ENCODE measurements at places on chromosomes 3 and 15. TPM values are rescaled to one million over a fixed set of nuclear protein-coding genes. Genes with fewer than 3 reads are reported as not detected.

DNA sequence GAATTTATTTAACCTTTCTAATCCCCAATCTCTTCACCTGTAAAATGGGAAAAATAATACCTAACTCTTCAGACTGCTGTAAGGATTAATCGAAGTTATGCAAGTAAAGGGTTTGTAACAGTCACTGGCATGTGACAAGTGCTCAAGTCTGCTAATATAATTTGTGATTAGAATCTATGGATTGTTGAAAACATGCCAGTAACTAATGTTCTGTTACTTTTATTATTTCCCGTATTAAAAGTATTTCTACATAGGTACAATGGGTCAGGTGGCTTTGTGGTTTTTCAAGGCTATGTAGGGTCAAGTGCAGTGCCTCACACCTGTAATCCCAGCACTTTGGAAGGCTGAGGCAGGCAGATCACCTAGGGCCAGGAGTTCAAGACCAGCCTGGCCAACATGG, 29.4 kb downstream of the ULK4 start:
- DNase-seq = no peak

- DNase-seq = peak; percentile 83
Observed at GRCh38 chr15:66027268-66027805, 158.0 kb downstream of the RAB11A start.

GRCh38 chr3:14687360-14687759, 12.4 kb downstream of the C3orf20 start:
- DNase-seq = no peak

DNA sequence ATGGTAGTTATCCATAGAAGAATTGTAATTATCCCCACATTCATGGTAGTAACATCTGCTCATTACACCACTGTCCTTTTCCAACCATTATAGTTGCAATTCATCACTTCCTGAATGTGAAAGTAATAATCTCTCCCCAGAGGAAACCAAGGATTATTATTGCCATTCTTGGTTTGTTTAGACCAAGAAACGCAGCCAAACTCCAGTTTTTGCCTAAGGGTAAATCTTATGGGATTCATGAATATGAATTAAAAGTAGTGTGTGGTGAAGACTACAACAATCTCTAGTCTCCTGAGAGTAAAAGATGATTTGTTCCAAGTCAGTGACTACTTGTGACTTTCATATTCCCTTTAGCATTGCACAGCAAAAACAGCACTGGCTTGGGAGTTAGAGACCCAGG, 45.7 kb upstream of the ABI3BP start:
- no peak for DNase-seq

DNA sequence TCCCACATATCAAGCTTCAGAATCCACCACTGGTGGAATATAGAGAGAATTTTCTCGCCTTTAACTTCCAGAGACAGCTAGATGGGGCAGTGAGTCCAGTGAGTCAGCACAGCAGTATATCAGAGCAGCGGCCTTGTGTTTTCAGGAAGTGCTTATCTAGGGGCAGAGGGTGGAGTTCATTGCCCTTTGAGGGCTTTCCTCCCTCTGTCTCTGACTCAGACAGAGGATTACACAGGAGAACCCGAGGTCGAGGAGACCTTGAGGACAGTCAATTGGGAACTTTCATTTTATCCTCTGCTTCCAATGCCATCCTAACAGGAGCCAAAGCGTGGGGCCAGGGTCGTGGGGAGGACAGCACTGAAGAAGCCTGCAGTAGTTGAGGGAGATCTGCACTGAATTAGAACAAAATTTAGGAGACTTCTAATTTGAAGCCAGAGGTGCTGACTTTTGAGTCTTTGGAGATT, 109.6 kb upstream of the UMPS start:
- peak; percentile 79 for DNase-seq

- DNase-seq = no peak
Observed at GRCh38 chr15:89230277-89230676, 8.9 kb upstream of the RLBP1 start.

DNA sequence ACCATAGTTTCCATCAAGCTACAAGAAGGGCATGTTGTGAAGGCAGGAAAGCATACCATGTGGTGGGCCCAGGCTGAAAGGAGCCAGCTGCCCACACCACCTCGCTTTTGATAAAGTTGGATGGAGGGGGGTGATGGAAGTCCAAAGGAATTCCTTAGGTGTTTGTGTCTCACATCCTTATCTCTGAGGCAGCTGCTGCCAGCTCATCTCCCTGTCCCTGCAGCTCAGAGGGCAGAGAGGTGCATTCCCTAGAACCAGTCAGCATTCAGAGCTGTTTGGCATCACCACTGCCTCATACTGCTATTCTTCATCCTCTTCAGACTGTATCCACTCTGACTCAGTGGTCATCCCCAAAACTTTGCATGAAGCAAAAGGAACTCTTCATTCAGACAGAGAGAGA, 141.5 kb upstream of the BFSP2 start:
- peak; percentile 73 for DNase-seq

DNA sequence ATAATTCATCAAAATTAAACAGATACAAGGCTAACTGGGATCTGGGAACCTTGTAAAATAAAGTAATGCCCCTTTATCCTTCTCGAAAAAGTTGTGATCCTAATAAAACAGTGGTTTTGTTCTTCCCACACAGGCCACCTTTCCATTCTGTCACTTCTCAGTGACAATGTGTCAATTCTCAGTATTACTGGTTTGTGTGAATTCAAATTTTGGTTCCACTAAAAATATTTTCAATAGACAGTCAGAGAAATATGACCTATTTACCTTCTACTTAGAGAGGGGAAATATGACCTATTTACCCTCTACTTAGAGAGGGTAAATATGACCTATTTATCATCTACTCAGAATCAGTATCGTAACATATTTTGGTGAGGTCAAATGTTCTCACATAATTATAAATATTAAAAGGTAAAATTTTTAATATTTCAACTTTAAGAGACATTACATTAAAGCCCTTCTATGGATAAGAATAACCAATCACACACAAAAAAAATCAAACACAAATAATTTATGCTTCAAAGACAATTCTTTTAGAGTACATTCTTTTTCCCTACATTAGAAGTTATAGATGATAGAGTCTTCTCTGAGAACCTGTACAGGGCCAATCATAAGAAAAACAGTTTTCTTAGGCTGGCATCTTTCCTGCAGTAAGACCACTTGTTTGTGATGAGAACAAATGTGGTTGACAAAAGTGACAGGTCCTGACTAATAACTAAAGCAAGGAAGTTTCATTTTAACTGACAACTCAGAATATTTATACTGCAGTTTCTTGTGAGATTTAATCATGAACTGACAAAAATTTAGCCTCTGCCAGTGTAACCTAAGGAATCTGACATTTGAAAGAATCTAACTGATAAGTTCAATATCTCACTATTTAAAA, 323.3 kb downstream of the DIPK2A start:
- no peak for DNase-seq

GRCh38 chr3:37149257-37149656, 25.1 kb downstream of the LRRFIP2 start:
- DNase-seq = no peak

DNA sequence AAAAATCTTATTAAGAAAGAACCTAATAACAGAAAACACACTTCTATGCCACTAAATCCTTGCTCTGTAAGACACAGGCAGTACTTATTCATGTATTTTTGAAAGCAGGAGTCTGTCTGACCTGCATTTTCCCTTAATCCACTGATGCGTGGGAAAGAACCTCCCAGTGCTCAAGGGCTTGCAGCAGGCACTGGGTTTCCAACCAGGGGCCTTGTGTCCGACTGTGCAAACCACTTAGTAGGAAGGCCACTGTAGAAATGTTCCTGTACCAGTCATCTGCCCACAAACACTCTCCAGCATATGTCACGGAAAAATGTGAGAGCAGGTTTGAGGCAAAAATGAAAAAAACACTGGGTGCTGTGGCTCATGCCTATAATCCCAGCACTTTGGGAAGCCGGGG, 12.4 kb downstream of the CXCR6 start:
- DNase-seq = no peak

DNA sequence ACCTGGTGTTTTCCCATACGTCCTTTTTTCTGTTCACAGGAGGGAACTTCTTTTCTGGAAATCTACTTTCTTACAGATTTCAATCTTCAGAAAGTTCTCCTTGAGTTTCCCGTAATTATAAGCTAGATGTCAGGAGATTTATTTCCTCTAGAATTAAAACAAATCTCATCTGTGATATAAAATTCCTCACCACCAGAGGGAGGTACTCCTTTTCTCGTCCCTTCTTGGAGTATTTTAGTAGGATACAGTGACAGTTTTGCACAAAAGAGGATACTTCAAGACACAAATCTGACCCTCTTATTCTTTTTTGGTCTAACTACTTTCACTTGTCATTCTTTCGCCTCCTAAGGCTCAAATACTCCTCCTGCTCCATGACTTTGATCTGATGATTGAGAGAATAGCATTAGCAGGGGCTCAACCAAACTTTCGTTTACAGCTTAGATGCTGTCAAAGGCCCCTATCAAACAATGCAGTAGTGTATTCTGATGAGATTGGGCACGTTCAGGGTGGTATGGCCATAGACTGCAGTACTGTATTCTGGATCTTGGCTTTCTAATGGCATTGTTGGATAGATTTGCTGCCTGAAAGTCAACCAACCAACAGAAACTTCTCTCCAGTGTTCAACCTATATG, 38.0 kb downstream of the TMEM41A start:
- DNase-seq = peak; percentile 37

- DNase-seq = no peak
Observed at GRCh38 chr3:145224886-145225285, 936.1 kb downstream of the PLOD2 start.

GRCh38 chr3:65445573-65446169, 593.0 kb downstream of the MAGI1 start:
- no peak for DNase-seq

- DNase-seq = no peak
Observed at GRCh38 chr3:77381431-77381830, 341.5 kb downstream of the ROBO2 start.

- peak; percentile 36 for DNase-seq
Observed at GRCh38 chr3:48042071-48042760, 26.0 kb upstream of the MAP4 start.

- DNase-seq = no peak
Observed at GRCh38 chr3:46725621-46726314, 8.1 kb upstream of the PRSS50 start.

DNA sequence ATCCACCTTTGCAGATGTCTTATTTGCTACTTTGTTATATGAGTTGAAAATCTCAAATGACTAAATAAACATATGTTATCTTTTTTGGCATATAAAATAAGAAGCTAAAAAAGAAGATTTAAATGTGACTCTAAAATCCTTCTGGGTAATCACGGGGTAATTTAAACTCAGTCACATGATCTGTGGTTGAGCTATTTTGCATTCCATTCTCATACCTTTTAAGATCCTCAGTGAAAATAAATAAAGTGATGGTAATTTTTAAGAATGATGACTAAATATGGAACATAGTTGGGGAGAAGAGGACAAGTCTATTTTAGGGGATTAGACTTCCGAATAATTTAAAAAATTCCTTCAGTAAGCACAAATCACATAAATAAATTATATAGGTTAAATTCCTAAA, 1076.8 kb downstream of the TUSC7 start:
- no peak for DNase-seq

DNA sequence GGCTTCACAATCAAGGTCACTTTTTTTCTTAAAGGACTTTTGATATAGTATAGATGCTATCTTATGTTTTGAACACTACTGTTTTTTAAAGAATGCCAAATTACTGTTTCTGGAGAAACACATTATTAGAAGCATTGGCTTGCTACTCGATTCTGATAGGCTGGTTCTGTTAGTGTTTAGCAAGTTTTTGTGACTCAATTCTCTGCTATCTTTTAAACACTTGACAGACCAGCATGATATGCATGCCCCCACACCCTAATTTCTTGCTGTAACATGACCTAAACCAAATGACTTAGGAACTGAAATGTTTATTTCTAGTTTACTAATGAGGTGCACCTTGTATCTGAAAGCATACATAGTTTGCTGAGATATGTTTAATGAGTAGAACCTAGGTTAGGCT, 5.5 kb upstream of the IL20RB start:
- no peak for DNase-seq

GRCh38 chr3:44962621-44963393, 13.2 kb downstream of the ZDHHC3 start:
- DNase-seq = no peak

- DNase-seq = peak; percentile 70
Observed at GRCh38 chr3:128153156-128154041, at the start of gene EEFSEC. Gene EEFSEC, plus strand, starts transcription at chr3:128153481. Its CDS starts 27 bp downstream, at chr3:128153508.

DNA sequence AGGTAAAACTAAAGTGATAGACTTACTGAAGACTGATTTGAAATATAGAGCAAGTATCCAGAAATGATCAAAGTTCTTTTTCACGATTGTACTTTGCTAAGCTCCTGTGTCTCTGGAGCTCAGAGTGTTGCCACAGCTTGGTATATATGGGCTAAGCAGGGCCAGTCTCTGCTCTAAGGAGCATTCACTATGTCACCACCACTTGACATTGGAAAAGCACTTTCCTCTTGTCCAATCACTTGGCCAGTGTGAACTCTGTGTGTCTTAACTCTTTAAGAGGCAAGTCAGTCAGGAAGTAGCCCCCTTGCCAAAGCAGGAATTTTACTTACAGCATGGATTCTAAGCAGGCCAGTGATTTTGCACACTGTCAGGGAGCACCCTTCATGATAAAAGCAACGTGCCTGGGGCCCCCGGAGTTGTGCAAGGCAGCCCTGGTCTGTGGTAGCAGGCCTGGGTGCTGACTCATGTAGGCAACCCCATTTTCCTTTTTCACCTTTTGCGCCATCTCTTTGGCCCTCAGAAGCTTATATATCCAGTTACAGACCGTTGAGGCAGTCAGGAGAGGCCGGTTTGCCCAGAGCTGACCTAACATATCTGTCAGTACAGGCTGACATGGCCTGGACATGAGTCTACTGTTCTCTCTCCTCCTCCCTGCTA, 73.0 kb downstream of the HCN4 start:
- no peak for DNase-seq

GRCh38 chr3:17539436-17539835, 203.0 kb downstream of the TBC1D5 start:
- DNase-seq = no peak

DNA sequence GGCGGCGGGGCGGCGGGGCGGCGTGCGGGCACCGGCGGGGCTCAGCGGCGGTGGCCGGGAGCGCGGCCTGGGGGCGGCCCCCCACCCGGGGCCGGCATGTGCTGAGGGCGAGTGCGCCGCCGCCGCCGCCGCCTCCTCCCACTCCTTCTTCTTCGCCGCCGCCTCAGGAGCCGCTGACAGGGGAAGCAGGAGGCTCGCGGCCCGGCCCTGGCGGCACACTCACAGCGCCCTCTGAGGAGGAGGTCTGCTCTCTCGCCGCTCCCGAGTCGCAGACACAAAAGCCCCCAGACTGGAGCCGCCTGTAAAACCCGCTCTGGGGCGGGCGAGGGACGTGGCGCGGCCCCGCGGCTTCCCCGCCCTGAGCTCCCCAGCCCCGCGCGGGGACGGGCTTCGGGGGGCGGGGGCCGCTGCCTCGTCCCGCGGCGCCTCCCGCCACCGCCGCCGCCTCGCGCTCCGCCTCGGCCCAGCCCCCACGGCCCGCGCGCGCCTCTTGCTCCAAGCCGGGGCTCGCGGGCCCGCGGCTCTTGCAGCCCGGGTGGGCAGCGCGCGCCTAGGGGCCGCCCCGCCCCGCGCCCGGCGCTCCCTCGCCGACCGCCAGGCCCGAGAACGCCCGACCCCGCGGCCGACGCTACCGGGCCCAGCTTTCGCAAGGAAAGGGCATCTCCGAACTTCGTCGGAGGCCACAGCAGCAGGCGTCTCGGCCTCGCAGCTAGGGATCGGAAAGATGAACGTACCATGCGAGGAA, at the start of gene PYGO1:
Gene PYGO1, minus strand, starts transcription at position 276 of the 745 bp plus-strand sequence. CDS start 462 bp downstream, outside the sequence.
- DNase-seq = peak; percentile 50

Gene CTXN2
- total RNA-seq = not detected

Gene SLC27A2
- not detected for total RNA-seq

Gene SNURF
- total RNA-seq = 5.8 TPM

Gene PLSCR2
- not detected for total RNA-seq

Gene ZNF774
- total RNA-seq = 0.76 TPM

Gene GPR27
- total RNA-seq = not detected

Gene ACVR2B
- total RNA-seq = 1.9 TPM
